ENCODE measurements at places on chromosomes 2 and 18.

DNA sequence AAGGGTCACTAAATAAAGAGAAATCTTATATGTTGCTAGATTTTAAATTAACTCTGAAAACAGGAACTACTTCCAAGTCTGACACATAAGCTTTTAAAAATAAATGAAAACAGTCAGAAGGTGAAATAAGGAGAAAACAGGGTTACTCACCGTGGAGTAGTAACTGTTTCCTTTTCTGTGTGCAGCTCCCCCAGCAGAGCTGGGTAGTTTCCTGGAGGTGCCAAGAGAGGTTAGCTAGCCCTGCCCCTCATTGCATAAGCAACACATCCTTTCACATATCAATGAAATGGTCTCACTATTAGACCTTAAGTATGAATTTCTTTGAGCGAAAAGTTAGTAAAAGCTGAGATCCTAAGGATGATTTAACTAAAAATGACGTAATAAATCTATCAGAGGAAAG is 54.0 kb upstream of the GPR75 start:
- no peak for DNase-seq

DNA sequence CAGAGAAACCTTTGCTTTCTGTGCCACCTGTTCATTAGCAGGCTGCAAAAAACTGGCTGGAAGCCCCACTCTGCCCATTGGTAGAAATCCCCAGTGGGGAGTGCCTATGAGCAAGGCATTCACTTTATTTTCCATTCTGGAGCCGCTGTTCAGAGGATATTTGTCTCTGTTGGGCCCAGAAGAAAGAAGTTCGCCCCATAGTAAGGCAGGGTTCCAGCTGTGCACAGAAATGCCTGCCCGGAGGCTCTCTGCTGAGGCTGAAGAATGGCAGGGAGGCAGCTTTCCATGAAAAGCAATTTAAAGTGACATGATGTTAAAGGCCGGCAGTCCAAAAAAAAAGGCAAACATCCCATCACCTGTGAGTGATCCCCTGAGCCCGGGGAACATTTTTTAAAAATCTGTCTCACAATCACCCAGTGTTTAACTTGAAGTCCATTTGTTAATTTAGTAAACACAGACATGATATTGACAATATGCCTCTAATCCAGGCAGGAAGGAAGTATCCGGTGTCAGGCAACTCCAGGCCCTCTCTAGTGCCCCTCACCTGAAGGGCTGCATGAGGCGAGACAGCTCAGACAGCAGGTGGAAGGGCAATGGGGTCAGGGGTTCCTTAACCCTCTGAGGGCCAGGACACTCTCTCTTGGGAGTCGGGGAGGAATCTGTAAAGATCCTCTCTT is 265.1 kb upstream of the SIX2 start:
- no peak for DNase-seq

DNA sequence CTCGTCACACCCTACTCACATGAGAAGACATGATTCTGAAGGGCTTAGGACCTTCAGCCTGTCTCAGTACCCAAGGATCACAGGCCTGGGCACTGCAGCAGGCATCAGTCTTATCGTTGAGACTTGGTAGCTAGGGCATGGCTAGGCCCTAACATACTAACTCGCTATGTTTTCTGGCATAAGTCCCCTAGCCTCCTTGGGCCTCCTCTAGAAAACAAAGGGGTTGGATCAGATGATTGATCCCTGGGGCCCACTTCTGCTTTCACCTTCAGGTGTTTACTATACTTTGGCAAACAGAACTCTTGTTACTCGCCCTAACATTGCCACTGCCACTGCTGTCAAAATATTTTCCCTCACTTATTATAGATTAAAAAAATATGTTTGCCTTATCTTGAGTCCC is 44.2 kb downstream of the VSNL1 start:
- no peak for DNase-seq

GRCh38 chr2:128606837-128607236 is 288.2 kb upstream of the HS6ST1 start:
- no peak for DNase-seq

DNA sequence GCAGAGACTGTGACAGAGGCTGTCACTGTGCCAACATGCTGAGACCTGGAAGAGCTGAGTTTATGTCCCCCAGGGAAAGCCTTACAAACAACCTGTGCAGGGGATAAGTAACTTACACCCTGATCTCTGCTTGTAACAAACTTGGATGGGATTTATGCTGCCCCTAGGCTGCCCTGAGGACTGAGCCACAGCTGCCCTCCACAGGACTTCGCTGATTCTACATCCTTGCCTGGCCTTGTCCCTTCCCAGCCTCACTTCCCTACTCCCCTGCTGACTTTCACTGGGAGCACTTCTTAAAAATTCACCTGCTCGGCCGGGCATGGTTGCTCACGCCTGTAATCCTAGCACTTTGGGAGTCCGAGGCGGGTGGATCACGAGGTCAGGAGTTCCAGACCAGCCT is 45.9 kb upstream of the ASAP2 start:
- DNase-seq, result no peak

DNA sequence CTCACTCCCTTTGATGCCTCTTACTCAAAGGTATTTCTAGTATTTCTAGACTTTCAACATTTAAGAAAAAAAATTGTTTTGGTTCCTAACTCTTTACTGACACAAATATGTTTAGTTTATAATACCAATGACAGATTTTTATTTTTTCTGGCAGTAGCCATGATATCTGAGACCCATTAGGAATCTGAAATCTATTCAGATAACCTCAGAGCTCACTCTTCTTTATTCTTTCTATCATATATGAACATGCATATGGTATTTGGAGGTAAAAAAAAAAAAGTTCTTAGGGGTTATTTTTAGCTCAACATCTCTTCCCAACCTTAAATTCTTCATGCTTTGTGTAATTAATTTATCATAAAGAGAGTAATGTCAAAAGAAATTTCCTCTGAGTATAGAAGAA is 465.5 kb downstream of the CDH2 start:
- DNase-seq, result no peak

DNA sequence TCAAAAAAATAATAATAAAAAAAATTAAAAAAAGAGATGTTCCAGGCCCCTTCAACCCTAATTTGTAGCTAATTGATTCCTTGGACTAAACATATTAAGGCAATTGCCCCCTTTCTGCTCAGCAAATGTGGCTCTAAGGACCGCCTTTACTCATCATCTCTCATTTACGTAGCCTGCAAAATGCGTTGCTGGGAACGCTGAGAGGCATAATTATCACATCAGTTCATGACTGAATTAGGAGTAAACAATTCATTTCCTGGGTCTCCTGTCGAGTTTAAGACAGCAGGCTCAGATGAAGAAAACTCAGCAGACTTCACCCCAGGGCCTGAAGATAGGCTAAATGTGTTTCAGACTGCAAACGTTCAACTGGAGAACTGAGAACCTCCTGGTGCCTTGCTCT is 413.5 kb downstream of the NBAS start:
- no peak for DNase-seq

DNA sequence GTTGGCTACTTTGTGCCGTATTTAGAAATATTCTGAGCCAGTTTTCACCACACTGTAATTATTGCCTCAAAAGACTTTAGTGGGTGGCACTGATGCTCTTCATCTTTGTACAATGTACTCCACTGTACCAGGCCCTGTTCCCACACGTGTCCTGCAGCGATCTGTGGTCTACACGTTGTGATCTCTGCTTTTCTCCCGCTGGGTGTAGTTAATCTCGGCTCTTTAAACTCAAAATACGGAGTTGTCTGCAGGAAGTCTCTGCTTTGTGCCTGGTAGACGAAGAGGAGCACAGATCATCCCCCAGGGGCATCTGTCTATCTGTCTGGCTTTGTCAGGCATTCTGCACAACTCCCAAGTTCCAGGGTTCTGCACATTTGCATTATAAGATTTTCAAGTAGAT is 12.1 kb upstream of the GREB1 start:
- no peak for DNase-seq

- DNase-seq, result no peak
Observed at GRCh38 chr2:151968770-151969470, 129.9 kb downstream of the CACNB4 start.

DNA sequence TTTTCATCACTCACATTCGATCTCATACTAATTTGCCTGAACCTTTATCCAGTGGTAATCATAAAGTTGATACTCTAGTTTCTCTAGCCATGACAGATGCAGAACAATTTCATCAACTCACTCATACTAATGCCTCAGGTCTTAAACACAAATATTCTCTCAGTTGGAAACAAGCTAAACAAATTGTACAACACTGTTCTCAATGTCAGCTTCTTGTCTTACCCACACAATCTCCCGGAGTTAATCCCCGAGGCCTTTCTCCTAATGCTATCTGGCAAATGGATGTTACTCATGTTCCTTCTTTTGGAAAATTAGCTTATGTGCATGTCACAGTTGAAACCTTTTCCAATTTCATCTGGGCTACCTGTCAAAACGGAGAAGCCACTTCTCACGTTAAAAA is 11.5 kb upstream of the CNOT11 start:
- no peak for DNase-seq

- DNase-seq, result no peak
Observed at GRCh38 chr2:144456680-144457079, 63.2 kb downstream of the ZEB2 start.

DNA sequence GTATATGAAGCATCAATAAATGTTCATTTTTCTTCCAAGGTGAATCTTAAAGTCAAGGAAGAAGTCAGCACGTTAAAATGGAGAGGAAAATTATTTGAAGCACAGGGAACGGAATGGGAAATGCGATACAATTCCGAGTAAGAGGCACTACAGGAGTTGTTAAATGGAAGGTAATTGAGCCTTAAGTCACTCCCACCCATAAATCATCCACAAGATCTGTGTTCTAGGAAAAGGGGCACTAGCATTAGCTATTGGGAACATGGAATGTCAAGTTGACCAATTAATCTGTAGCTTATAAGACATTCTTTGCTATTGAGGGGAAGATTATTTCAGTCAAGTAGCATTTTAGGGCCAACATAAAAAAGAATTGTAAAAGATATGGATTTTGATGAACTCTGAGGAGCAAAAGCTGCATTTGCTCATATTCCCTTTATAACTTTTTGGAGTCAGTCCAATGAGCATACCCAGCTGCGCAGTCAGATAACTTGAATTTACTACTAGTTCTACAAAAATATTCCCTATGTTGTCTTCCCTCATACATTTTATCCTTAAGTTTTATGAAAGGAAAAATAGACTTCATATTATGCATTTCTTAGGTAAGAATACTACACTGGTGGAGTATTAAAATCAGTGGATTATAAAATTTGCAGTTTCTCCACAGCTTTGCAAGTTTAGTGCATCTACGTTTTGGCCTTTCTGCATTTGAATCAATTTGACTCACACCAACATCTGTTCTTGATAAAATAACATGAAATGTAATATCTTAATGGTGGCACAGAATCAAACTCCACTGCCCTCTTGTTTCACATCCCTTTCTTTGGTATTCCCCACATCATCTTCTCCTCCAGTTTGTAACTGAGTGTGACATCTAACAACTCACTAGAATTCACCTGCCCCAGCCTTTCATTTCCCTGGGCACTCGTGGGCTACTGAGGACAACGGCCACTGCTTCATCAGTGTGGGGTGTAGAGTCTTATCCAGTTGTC is 95.6 kb downstream of the SP3 start:
- DNase-seq, result no peak

GRCh38 chr2:17036361-17036760 is 370.7 kb upstream of the CYRIA start:
- no peak for DNase-seq

DNA sequence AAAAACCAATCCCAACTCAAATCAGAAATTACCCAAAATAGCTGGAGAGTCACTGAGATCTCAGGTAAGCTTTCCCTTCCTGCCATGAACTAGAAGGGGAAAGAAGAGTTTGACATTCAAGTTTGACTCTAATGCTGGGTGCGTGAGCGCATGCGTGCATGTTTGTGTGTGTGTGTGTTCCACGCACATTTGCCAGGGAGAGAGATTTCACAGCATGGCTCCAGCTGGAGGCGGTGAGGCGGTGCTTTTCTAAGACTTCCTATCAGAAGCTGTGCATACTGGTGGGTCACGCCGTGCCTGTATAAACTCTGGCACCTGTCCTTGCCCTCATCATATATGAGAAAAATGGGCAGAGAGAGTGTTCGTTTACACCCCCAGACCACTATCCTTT is 116.2 kb downstream of the MSH2 start:
- DNase-seq, result no peak

GRCh38 chr2:28322981-28323396 is 69.7 kb upstream of the FOSL2 start:
- no peak for DNase-seq

- DNase-seq, result no peak
Observed at GRCh38 chr2:38243186-38243880, 133.7 kb downstream of the ATL2 start.

GRCh38 chr2:109511168-109511567 is 102.6 kb downstream of the SEPTIN10 start:
- DNase-seq, result no peak

GRCh38 chr2:158999458-158999857 is 31.0 kb downstream of the TANC1 start:
- DNase-seq, result no peak

- DNase-seq, result no peak
Observed at GRCh38 chr2:199195927-199196502, 261.7 kb downstream of the SATB2 start.

DNA sequence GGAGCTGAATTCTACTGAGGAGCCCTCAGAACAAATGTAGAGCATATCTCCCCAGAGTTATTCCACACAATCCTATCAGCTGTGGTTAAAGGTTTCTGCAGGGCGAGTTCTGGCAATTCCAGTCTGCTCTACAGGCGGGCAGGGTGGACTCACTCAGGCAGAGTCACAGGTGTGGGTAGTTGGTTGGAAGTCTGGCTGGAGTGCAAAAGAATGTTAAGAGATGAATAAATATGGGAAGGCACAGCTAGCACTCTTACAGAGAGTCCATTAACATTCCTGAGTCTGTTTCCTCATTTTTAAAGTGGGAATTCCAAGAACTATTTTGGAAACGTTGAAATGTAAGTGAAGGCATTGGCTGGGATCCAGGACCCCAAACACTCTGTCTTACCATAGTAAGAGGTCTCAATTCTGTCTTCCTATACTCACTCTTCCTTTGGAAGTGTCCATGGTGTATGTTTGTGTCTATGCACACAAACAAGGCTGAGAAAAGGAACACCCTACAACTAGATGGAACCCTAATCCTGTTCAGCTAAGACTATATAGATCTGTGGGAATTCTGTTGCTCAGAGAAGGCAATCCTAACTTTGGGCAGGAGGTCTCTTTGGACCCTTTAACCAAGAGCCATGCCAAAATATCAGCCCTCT is 63.3 kb upstream of the AQP4 start:
- no peak for DNase-seq

DNA sequence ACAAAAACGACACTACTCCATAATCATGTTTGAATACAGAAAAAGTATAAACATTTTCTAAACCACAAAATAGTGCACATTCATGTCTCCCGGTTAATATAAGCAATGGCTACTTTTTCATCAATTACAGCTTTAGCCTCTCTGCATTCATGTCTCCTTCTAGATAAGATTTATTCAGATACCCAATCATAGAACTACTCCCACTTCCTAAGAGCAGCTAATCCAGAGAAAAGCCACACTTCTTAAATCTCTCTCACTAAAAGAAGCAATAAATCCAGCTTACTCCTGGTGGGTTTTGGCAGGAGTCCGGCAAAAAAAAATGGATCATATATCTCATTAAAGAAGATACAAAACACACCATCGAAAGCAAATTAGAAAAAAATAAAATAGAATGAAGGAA is 20.1 kb downstream of the DSEL start:
- DNase-seq, result no peak

- no peak for DNase-seq
Observed at GRCh38 chr2:45261746-45262145, 252.5 kb upstream of the SIX2 start.

All from stimulated activated CD4-positive, alpha-beta T cell treated with anti-CD3 and anti-CD28 coated beads, TNF-alpha, amount 100 ng/mL, for 24 hours (primary cell).